Progenitor cell of endocrine pancreas (in vitro differentiated cells): ENCODE measurements at places on chromosomes 6 and 20. TPM values are rescaled to one million over a fixed set of nuclear protein-coding genes. Genes with fewer than 3 reads are reported as not detected.

GRCh38 chr6:89260832-89261231, 43.7 kb upstream of the GABRR1 start:
- no peaks in the 10 kb centered on the region for H3K36me3 ChIP-seq
- H3K4me1 ChIP-seq, result peaks cover 7% of the 10 kb centered on the region
- H3K27ac ChIP-seq, result no peak overlapping the region
- H3K27me3 ChIP-seq, result no peaks in the 10 kb centered on the region

GRCh38 chr20:15195378-15195777, 858.0 kb upstream of the FLRT3 start:
- H3K4me1 ChIP-seq, result no peaks in the 10 kb centered on the region
- H3K27me3 ChIP-seq, result no peaks in the 10 kb centered on the region
- H3K4me3 ChIP-seq, result no peak overlapping the region
- DNase-seq, result no peak
- H3K36me3 ChIP-seq, result no peaks in the 10 kb centered on the region

DNA sequence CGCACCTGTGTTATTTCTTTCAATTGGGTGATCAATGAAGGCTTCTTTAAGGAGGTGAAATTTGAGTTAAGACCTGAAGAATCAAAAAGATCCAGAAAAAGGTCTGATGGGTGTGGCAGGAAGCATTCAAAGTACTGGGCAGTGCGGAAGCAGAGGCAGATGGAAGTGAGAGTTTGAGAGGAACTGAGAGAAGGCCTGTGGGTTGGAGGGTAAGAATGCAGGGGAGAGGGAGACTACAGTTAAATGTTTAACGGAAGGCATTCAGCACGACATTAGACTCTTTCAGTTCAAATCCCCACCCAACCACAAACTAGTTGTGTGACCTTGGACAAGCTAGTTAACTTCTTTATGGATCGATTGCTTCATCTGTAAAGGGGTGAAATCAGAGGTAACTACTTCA, 50.5 kb upstream of the GCM1 start:
- peaks cover 4% of the 10 kb centered on the region for H3K4me1 ChIP-seq
- H3K4me3 ChIP-seq, result no peak overlapping the region
- H3K27ac ChIP-seq, result peak overlapping the region; percentile 7
- peaks cover 7% of the 10 kb centered on the region for H3K27me3 ChIP-seq

The MCCD1 gene
- total RNA-seq, result not detected in 2 replicates

The SLCO4A1 gene
- total RNA-seq, result 2.6 and 3.6 TPM in 2 replicates

DNA sequence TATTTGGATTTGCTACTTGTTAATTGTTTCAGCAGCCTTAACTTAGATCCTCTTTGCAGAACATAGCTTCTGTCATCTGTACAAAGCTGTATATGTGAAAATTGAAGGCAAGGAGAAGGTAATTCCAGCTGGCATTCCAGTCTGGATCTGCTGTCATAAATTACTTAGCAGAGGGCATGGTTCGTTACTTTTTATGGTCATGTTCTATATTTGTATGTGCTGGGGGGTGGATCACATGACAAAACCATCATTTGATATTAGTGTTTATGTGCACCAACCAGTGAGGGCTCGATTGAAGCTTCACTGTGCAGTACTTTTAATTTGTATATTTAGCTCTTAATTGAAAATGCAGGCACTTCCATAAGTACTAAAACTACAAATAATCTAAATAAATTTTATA, 80.2 kb downstream of the CAP2 start:
- no peak overlapping the region for H3K27ac ChIP-seq
- no peaks in the 10 kb centered on the region for H3K27me3 ChIP-seq
- no peaks in the 10 kb centered on the region for H3K36me3 ChIP-seq
- DNase-seq, result no peak
- H3K4me3 ChIP-seq, result no peak overlapping the region

The C6orf132 gene
- 11.8 and 14.5 TPM in 2 replicates for total RNA-seq

- H3K27ac ChIP-seq, result no peak within 1 kb of the TSS
- H3K36me3 ChIP-seq, result no peaks in the 10 kb centered on the region
- no peaks in the 10 kb centered on the region for H3K4me1 ChIP-seq
- no peaks in the 10 kb centered on the region for H3K27me3 ChIP-seq
Observed at GRCh38 chr6:89217299-89217910, at the start of gene GABRR1. Gene GABRR1, minus strand, starts transcription at chr6:89217358. Its CDS starts 36 bp downstream, at chr6:89217322.

The FAM135A gene
- 31.9 and 34.4 TPM in 2 replicates for total RNA-seq

GRCh38 chr6:130981409-130981808, 81.6 kb downstream of the EPB41L2 start:
- DNase-seq, result no peak
- H3K4me3 ChIP-seq, result no peak overlapping the region
- H3K4me1 ChIP-seq, result peaks cover 14% of the 10 kb centered on the region
- H3K27me3 ChIP-seq, result peaks cover 47% of the 10 kb centered on the region

The RIMS1 gene
- total RNA-seq, result 5.5 and 5.6 TPM in 2 replicates

The CALHM4 gene
- not detected in 2 replicates for total RNA-seq

The MRPL2 gene
- total RNA-seq, result 45.2 and 52.2 TPM in 2 replicates

DNA sequence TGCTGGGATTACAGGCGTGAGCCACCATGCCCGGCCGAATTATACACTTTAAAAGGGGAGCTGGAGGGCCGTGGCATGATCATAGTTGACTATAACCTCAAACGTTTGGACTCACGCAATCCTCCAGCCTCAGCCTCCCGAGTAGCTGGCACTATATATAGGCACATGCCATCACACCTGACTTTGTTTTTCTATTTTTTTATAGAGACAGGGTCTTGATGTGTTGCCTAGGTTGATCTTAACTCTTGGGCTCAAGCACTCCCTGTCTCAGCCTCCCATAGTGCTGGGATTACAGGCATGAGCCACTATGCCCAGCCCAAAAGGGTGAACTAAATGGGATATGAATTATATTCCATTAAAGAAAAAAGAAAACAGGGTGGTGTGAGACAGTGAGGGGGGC, 7.8 kb downstream of the PTGIS start:
- peaks cover 2% of the 10 kb centered on the region for H3K4me1 ChIP-seq
- H3K36me3 ChIP-seq, result peaks cover 16% of the 10 kb centered on the region
- H3K27me3 ChIP-seq, result no peaks in the 10 kb centered on the region
- DNase-seq, result no peak

DNA sequence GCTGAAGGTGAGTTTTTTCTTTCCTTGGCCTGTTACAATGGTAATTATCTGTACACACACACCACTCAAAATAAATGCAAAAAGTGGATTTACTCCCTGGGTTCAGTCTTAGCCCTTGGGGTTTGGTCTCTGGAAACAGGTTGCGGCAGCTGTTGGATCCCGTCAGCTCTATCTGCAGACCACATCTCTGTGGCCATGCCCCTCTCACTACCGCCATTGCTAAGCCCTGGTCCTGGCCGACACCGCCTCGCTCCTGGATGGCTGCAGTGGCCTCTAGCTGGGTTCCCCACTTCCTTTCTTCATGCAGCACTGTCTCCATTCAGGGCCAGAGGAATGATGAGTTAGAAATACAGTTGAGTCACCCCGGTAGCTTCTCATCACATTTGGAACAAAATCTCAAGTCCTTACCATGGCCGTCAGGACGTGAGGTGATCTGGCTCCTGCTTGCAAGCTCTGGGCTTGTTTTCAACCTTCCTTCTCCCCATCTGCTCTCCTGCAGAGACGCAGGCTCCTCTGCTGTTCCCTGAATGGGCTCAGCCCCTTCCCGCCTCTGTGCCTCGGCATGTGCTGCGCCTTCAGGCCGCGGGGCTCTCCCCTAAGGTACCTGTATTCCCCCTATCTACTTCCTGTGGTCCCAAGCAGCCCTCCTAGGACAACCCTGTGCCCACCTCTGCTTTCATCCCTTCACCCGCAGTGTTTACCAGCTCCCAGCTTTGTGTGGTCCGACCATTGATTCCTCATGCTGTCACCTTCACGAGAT, 38.0 kb downstream of the EFCAB8 start:
- no peaks in the 10 kb centered on the region for H3K27me3 ChIP-seq
- no peak overlapping the region for H3K27ac ChIP-seq
- H3K4me1 ChIP-seq, result no peaks in the 10 kb centered on the region
- DNase-seq, result no peak
- H3K4me3 ChIP-seq, result no peak overlapping the region

GRCh38 chr6:56757588-56757984, 114.9 kb upstream of the DST start:
- H3K4me1 ChIP-seq, result peaks cover 13% of the 10 kb centered on the region
- no peak for DNase-seq
- no peaks in the 10 kb centered on the region for H3K36me3 ChIP-seq
- H3K27ac ChIP-seq, result peak overlapping the region; percentile 25
- H3K4me3 ChIP-seq, result no peak overlapping the region
- H3K27me3 ChIP-seq, result no peaks in the 10 kb centered on the region

GRCh38 chr6:64224819-64225218, 589.2 kb downstream of the PHF3 start:
- H3K4me1 ChIP-seq, result no peaks in the 10 kb centered on the region
- peaks cover 2% of the 10 kb centered on the region for H3K27me3 ChIP-seq
- H3K27ac ChIP-seq, result no peak overlapping the region
- H3K36me3 ChIP-seq, result no peaks in the 10 kb centered on the region
- no peak overlapping the region for H3K4me3 ChIP-seq
- no peak for DNase-seq

GRCh38 chr6:166754218-166755030, 127.4 kb upstream of the RPS6KA2 start:
- no peak overlapping the region for H3K4me3 ChIP-seq
- no peak overlapping the region for H3K27ac ChIP-seq

- H3K27ac ChIP-seq, result no peak overlapping the region
- no peak for DNase-seq
- no peak overlapping the region for H3K4me3 ChIP-seq
- no peaks in the 10 kb centered on the region for H3K4me1 ChIP-seq
- H3K27me3 ChIP-seq, result no peaks in the 10 kb centered on the region
Observed at GRCh38 chr6:100685747-100686146, 195.4 kb downstream of the ASCC3 start.
